Activated naive CD8-positive, alpha-beta T cell treated with anti-CD3 and anti-CD28 coated beads, Interleukin-2, amount 10 ng/mL, durations not matched to agents 7 days and 5 days (primary cell): ENCODE measurements at places on chromosomes 6 and 20. TPM values are rescaled to one million over a fixed set of nuclear protein-coding genes. Genes with fewer than 3 reads are reported as not detected.

The ECT2L gene
- not detected for total RNA-seq

The TMEM200A gene
- 1.4 TPM for total RNA-seq

The TUBB2B gene
- total RNA-seq: not detected

The ADISSP gene
- 22.1 TPM for total RNA-seq

DNA sequence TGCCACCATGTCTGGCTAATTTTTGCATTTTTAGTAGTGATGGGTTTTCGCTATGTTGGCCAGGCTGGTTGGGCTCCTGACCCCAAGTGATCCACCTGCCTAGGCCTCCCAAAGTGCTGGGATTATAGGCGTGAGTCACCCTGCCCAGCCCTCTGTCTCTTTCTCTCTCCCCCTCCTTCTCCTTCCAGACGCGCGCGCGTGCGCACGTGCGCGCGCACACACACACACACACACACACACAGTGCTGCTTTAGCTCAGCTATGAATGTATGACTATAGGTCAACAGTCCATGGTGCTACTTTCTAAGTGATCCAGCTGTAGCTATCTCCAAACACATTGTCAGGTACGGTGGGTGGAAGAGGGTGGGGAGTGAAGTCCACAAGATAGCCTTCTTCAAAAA is 449.5 kb downstream of the PHF3 start:
- no peak for DNase-seq

GRCh38 chr6:68718385-68719073 is 83.4 kb downstream of the ADGRB3 start:
- no peak for DNase-seq

The TRIM10 gene
- total RNA-seq: not detected

The C6orf132 gene
- total RNA-seq: 0.08 TPM
